Posterior cingulate gyrus (tissue), 11 donors: ENCODE measurements at places on chromosomes 4 and X.

GRCh38 chr4:112196461-112196860 is 35.1 kb upstream of the AP1AR start:
- DNase-seq, result no peak

GRCh38 chrX:43589735-43590134 is 66.4 kb upstream of the MAOA start:
- DNase-seq, result no peak

GRCh38 chr4:148539387-148539786 is 97.2 kb upstream of the NR3C2 start:
- DNase-seq, result no peak

DNA sequence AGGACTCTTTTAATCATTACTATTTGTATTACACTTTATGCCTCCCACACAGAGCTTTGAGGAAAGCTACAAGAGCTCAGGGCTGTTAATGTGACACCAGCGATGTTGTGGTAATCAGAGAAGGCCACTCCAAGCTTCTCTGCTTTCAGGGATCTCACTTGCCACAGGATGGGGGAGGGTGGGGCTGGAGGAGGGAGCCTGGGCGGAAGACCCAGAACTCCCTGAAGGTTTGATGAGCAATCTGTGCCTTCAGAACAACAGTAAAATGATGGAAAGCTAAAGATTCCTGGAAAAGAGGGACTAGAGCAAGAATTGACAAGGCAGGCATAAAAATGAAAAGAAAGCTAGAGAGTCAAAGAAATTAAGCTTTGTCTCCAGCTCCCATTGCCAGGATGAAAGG is 75.6 kb downstream of the MAML3 start:
- DNase-seq, result no peak

DNA sequence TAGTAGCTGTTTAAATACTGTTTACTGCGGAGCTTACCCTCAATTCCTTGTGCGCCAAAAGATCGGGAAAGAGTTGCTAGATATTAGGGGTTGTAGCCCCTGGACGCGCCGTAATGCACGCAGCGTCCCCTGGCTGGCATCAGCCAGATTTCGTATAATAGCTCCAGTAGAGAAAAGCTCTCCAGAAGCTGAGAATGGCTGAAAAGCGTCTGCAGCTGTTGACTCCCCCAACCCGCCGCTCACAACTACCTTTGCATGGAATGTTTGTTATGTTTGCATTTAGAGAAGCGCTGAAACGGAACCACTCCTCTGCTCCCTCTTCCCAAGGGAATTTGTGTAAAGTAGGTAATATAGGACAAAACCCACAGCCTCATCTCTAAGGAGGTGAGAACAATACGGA is 3.7 kb downstream of the DOCK11 start:
- DNase-seq, result no peak

DNA sequence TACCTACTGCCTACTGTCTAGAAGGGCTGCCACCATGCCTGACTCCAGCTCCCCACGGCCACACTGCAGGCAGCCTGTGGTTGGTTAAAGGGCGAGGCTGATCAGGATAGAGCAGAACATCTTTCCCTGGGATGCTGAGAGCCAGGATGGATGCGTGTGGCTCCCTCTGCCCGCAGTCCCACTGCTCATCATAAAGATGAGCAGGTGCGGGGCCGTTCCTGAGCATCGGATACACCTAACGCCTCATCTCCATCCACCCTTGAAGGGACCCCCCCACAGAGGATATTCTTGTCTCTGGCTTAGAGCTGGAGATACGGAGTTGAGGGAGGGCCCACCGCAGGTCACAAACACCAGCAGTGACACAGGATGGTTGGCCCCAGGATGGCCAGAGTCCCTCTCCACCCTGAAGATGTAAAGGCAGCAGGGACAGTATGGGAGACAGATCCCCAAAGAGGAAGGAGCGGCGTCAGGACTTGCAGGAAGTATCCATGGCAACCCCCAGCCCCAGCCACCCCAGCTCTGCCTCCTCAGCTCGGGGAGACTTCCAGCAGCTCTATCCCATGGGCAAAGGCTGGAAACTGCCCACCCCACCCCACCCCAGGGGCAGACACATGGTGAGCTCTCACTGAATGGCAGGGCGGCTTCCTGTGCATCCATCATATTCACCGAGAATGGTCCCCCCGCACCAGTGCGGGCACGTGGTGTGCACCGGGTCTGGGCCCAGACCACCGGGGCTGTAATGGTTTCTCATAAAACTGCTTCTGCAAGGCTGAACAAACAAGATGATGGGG is 19.3 kb downstream of the PPP2R2C start:
- no peak for DNase-seq

- DNase-seq, result peak; percentile 24
Observed at GRCh38 chr4:89939994-89940393, 45.3 kb downstream of the MMRN1 start.

DNA sequence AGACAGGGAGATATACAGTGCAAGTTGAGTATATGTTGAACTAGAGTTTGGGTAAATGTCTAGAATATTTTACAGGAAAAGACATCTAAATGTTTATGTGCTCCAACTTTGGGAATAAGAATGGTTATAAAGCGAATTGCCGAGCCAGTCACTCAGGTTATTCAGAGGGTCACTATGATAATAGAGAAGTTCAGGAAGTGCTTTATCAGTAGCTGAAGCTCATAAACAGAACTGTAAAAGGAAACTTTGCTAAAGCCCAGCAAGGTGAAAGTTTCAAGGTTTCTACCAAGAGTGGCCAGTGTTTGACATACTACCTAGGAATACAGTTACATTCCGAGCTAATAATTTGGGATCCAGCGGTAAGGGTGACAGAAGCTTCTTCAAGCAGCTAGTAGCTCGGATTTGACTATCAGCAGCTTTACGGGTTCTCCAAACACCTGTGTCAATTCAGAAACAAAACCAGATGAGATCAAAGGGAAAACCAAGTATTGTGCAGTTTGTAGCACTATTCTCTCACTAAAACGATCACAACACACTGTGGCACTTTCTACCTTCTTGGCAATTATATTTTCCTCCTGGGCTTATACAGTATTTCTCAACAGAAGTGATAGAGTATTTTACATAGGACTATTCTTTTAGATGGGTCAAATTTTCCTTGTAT is 17.2 kb upstream of the BCLAF3 start:
- DNase-seq, result no peak

DNA sequence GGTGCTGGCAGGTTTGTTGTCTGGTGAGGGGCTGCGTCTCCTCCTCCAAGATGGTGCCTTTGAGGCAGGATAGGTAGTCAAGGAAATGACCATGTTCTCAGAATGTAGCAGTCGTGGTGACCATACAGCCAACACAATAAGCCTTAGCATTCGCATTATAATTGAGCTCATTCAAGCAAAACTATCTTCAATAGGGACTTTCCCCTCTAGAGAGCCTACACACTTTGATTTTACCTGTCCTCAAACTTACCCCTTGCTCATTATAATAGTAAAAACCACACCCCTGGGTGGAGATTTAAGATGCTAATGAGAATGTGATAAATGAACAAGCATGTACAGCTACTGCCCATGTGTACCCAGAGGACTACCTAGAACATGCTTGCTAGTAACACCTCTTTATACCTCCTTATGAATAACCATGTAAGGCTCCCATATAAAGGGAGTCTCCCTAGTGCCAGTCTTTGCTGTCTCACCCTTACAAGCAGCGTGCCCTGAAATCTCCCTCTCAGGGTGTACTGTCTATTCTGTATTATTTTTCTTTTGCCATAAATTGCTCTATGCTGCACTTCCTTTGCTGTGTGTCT is 48.2 kb downstream of the FGFBP1 start:
- DNase-seq, result no peak

DNA sequence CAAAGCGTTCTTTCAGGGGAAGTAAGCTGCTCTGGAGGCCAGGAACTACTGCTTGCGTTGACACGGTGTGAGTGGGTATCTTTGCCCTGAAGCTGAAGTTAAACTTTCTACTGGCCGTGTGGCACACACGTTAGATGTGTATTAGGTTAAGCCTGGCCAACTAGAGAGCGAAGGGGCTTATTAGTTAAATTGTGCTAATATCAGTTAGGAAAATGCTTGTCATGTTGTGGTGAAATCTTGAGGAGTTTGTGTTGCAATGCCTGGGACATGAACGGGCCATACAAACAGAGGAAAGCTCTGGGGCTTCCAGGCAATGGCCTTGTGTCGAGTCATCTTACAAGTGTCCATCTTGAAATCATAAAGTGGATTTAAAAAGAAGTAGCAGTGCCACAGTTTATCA is 62.6 kb downstream of the NSUN7 start:
- DNase-seq, result no peak

DNA sequence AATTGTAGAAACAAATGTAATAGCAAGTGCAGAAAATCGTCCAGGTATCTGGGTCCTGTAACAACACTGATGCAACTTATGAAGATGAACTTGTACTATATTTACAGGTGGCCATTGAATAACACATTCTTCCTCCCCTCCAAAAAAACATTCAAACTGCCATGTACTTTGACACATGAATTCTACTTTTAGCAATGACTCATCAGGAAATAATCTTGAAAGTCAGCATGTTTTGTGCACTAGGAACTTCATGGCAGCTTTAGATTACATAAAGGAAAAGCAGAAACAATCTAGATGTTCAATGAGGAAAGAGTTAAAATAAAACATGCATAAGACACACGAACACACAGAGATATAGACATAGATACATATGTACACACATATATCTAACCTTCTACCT is 2.5 kb downstream of the PABPC1L2A start:
- DNase-seq, result no peak

- DNase-seq, result no peak
Observed at GRCh38 chr4:10207116-10207515, 90.5 kb upstream of the WDR1 start.

DNA sequence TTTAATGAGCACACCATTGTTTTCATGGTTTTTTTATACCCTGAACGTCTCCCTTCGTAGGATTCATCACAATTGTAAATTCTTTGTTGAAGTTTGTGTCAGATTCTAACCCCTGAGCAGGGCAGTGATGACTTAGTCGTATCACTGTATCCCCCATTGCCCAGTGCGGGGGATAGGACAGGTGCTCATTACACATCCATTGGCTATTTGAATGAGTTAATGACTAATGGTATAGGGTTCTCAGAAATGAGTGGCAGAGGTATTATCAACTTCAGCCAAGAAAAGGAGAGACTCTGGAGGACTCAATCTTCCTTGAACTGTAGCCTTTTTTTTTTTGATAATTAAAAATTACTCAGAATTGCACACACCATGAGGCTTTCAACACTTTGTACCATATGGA is 64.6 kb downstream of the SYNPO2 start:
- DNase-seq, result no peak

- DNase-seq, result no peak
Observed at GRCh38 chr4:122005064-122005755, 53.4 kb upstream of the TRPC3 start.

- no peak for DNase-seq
Observed at GRCh38 chrX:104953251-104953650, 267.2 kb downstream of the TEX13A start.

DNA sequence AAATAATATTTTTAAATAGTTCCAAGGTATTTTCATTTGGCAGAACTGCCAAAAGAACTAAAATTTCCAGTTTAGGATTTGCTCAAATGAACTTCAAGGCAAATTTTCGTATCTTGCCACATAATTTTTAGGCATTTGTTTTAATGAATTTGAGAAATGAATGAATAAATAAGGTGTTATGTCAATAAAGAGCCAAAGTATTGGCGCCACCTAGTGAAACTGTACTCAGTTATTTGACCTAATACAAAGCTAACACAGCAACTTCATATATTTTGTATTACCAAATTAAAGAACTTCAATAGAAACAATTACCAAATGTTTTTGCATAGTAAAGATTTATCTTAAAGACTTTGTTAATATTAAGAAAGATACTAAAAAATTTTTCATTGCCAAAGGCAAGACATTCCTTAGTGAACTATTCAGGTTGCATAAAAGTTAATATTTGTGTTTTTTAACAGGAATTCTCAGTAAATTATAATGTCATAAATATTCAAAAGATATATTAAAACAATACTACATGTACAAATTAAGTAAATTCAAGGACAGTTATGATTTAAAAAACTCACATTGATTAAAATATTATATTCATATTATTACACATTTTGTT is 50.3 kb downstream of the STPG2 start:
- DNase-seq, result no peak

GRCh38 chr4:144575181-144575580 is 70.8 kb upstream of the HHIP start:
- DNase-seq, result no peak

- DNase-seq, result no peak
Observed at GRCh38 chr4:139461022-139461628, 7.2 kb downstream of the RAB33B start.

- DNase-seq, result no peak
Observed at GRCh38 chrX:627995-628394, 2.6 kb upstream of the SHOX start.

DNA sequence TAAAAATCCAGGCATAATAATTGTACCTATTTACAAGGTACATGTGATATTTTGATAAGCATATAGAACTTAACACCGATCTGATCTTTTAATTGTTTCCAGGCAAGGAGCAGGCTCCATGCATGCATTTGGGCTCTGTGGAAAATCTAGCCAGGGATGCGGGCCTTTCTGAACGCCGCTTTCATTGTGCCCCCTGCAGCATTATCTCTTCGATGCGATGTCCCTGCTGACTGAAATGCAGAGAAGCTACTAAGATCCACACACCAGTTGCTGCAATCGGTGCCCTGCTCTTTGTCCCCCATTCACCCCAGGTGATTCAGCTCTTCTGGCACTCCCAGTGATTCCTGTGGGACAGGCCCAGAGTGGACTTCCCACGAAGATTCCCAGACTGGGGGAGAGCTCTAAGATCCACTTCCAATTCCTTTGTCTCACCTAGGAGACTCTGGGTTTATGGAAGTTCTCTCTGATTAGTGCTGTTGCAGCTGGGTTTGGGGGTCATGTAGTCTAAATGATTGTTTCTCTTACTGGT is 254.3 kb upstream of the AGA start:
- DNase-seq, result no peak

DNA sequence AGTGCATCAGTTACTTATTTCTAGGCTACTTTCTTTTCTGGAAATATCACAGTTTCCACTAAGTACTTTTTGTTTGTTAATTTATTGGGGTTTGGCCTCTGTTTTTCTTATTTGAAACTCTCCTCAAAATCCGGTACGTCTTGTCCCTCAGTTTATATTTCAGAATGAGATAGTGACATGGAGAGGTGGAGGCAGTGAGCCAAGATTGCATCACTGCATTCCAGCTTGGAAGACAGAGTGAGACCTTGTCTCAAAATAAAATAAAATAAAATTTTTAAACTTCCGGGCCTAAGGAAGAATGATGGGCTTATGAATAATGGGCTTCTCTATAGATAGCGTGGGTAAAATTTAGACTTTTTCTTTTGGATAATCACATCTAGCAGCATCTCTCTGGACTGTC is 567.8 kb downstream of the TRIML1 start:
- no peak for DNase-seq

- peak; percentile 82 for DNase-seq
Observed at GRCh38 chr4:39637586-39638353, 895 bp downstream of the SMIM14 start.

DNA sequence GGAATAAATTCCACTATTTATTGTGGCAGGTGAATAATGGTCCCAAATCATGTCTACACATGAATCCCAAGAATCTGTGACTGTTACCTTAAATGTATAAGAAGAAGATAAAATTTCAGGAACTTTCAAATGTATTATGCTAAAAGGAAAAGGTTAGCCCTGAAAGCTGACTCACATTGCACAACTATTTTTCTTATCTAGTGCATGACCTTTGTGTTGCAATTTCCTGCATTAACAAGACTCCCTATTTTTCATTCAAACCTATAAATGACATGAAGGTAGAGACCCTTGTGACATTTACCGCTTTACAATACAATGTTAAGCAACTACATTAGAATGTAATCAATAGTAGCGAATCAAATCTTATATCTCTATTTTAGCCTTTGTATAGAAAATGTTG is 36.7 kb downstream of the UBQLN2 start:
- DNase-seq, result no peak

- no peak for DNase-seq
Observed at GRCh38 chr4:86280246-86280645, 79.6 kb downstream of the MAPK10 start.
